Activated CD4-positive, alpha-beta T cell treated with anti-CD3 and anti-CD28 coated beads for 36 hours (primary cell): ENCODE measurements at places on chromosomes 1 and 21. TPM values are rescaled to one million over a fixed set of nuclear protein-coding genes. Genes with fewer than 3 reads are reported as not detected.

FGR gene
- not detected for total RNA-seq

KCTD3 gene
- 4.2 TPM for total RNA-seq

ITLN2 gene
- total RNA-seq: not detected

MEGF6 gene
- total RNA-seq: 4.5 TPM

CFHR5 gene
- not detected for total RNA-seq

CHD5 gene
- 0.25 TPM for total RNA-seq

DNA sequence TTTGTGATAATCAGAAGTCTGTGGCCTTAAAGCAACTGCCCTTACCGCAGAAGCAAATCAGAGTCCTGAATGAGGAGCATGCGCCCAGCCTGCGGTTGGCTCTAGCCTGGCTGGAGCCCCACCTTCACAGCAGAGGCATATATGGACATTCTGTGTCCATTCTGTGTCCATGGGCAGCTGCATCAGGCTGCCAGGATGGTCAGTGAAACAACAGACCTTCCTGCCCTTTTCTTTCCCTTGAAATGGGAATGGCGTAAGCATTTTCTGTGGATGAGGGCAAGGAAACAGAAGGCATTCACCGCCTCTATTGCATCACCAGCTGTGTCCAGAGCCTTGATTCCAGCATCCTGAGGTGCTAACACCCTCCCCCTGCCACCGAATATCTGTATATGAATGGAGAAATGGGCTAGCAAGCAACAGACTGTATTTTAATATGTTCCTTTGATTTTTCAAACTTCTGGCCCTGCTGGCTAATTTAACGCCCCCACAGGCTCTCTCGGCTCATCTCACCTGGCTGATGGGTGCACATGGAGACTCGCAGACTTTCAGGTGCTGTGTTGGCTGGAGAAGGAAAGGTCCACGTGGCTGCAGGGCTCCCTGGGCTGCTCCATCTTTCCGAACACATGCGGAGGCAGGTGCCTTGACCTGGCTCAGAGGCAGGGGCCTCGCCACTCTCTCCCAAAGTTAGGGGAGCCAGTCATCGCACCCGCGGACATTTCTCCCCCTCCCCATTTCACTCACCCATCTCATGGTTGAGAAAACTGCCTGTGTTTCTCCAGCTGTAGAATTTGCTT lies 159.2 kb downstream of the GALNT2 start:
- no peak for DNase-seq

GRCh38 chr1:227244339-227245118 lies 73.8 kb downstream of the CDC42BPA start:
- no peak for DNase-seq

- DNase-seq: no peak
Measured at GRCh38 chr1:59504276-59504675, 207.4 kb downstream of the FGGY start.

GRCh38 chr21:43922949-43923348 lies 57.9 kb downstream of the AGPAT3 start:
- no peak for DNase-seq

- DNase-seq: no peak
Measured at GRCh38 chr1:205217418-205217817, 5.9 kb upstream of the DSTYK start.

GRCh38 chr1:197948926-197949899 lies 32.0 kb downstream of the LHX9 start:
- peak; percentile 50 for DNase-seq

DNA sequence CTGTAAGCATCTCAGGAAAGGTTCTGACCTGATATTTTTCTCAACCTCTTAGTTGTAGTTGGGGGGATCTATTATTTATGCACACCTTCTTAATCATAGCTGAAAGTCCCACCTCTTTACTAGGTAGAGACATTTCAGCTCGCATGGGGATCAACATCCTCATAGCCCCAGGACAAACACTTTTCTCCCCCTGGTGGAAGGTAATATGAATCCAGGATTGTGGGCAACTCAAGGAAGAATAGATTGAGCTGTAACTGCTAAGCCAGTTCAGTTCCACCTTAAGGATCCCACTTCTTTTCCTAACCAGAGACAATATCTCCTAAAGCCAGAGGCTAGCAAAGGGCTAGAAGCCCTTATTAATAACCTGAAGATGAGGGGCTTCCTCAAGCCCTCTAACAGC lies 25.4 kb upstream of the SMYD3 start:
- no peak for DNase-seq

GRCh38 chr1:226672339-226672762 lies 66.7 kb downstream of the ITPKB start:
- DNase-seq: no peak

DNA sequence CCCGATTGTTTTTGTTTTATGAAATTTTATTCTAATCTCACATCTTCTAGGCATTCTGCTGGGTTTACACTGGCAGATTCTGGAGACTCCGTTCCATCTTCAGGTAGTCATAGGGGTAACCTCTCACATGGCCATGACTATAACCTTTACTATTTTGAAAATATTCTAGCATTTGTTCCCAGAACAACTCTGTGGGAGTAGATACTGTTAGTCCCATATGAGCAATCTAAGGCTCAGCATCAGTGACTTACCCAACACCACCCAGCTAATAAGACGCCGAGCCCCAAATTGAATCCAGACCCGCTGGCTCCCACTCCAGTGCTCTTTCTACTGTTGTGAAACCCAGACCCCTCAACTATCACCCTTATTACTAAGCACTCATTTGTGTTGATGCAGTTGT lies 9.8 kb downstream of the ADAMTS4 start:
- DNase-seq: no peak
